ENCODE measurements at places on chromosomes 1 and 21. TPM values are rescaled to one million over a fixed set of nuclear protein-coding genes. Genes with fewer than 3 reads are reported as not detected.

DNA sequence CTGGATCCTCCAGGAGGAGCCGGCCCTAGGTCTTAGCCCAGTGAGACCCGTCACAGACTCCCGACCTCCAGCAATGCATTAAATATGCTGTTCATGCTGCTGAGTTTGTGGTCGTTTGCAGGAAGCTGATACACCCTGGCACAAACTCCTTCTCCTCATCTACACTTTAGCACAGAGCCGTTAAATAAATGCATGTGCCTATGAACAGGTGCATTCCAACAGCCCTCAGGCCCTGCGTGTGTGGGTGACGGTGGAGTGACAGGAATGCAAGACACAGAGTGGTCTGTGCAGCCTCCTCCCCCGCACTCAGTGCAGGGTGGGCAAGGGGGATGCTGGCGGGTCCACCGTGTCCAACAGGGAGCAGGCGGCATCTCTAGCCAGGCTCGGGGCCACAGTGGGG lies 106.6 kb upstream of the TMPRSS2 start:
- DNase-seq = no peak

- no peak for DNase-seq
These were observed 35.9 kb upstream of the HMGN1 start for GRCh38 chr21:39384674-39385298.

DNA sequence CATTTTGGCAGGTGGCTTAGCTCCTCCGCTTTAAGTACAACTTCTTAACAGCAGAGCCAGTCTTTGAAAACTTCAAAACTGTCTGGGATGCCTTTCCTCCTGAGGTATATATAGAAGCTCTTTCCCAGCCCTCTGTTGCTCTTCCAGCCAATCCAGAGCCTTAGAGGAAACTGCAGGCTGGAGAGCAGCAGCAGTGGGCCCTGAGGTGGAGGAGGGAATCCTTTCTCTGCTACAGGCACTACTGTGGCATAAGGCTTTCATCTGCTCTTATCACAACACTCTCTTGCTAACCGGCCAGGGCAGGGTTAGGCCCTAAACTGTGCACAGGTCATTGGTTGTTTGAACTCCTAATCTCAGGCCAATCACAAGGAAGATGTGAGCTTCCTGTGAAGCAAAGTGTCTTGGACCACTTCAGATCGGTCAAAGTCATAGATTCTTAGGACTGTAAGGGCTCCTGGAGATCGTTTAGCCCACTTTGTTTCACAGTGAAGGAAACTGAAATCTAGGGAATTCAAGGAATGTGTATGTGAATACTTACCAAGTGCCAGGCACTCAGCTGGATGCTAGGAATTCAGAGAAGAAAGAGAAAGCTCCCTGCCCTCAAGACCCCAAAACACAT lies at the start of gene RGS5:
Gene RGS5, minus strand, starts transcription at position 84 of the 619 bp plus-strand sequence. Its CDS starts 81 bp downstream, at position 3.
- DNase-seq = no peak

DNA sequence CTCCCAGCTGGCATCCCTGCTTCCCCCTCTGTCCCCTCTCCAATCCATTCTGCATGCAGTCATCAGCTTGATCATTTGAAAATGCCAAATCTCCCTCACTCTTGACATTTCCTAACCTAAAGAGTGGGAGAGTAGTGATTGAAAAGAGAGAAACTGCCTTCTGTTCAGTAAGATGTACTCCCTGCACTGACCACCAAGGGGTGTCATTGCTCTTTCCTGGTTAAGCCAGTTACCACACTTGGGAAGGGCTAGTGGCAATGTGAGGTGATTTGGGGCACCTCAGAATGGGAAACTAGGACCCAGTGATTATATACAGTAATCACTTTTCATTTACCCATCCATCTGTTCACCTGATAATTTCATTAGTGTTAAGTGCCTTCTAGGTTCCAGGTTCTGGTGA lies 6.9 kb upstream of the TMEM269 start:
- DNase-seq = no peak

DNA sequence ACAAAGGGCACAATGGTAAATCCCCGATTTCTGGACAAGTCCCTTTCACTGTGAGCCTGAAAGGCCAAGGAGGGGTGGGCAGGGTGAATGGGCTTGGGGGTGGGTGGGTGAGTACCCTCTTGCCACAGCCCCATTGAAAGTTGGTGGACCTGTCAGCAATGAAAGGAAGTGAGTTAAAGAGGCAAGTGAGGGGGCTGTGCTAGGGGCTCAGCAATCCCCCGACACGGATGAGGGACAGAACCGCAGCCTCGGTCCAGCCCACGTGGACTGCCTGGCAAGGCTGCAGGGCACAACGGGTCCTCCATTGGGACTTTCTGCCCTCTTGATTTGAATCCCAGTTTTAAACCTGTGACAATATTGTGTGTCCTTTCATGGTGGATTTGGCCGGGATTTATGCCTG lies 255.3 kb downstream of the FOXD2 start:
- no peak for DNase-seq

The ETV3L gene
- not detected for total RNA-seq

DNA sequence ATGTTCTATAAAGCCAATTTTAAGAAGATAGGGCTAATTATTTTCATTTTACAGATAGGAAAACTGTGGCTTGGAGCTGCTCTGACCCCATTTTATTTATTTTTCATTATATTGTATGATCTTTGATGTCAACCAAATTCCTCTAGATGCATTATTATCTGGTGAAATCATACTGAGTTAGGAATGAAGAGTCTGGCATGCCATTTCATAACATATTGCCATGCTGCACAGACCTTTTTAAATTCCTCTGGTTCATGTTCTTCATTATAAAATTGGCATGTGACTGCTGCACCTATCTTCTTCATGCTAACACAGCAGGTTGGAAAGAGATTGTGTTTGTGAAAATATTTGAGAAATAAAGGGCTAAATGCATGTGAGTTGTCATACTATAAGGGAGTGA lies 12.7 kb downstream of the PRRX1 start:
- no peak for DNase-seq

GRCh38 chr1:6646499-6647148 lies 22.0 kb downstream of the THAP3 start:
- DNase-seq = no peak

DNA sequence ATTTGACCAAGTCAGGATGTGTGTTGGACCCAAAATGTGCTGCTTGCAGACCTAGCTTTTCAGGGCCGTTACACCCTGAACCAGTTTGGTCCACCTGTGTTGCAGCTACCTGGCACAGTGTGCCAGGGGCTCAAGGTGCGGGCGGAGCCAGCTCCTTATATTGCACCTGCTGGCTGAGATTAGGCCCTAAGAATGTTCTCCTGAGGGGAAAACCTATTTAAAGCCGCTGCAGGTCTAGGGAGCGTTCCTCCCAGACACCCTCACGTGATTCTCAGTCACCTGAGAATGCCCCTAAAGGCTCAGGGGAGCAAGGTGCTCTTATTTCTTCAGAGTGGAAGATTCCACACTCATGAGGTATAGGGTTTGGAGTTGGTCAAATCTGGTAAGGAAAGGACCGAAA lies 12.0 kb downstream of the GSTM3 start:
- no peak for DNase-seq

DNA sequence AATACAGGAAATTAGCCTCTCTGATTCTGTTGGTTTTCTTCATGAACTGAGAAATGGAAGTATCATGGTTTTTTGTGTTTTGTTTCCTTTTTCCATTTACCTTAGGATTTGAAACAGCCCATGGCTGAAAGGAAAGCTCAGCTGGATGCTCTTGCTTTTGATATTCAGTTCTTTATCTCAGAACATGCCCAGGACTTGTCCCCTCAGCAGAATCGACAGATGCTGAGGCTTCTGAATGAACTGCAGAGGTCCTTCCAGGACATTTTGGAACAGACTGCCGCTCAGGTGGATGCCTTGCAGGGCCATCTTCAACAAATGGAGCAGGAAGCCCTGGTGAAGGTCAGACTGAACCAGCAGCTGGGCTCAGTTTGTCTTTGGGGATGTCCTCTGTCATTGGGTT lies 142.4 kb downstream of the MACF1 start:
- no peak for DNase-seq

Measured in left ventricle myocardium inferior (tissue), 1 donor.